ENCODE measurements at places on chromosomes 4 and X.

DNA sequence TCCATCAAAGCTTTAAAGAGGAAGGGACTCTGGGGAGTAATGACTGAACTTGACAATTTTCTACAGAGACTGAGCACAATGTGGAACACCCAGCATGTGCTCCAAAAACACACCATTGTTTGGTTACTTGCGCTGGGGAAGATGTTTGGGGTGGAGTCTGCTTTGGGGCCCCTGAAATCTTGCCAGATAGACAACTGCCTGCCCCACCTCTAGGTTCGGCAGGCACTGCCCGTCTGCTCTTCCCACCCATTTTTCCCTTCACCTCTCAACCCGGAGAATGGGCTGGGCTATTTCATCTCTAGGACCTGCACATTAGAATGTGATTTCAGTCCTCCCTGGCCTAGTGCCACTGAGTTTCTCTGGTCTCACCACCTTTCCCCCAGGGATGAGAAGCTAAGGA, 41.9 kb downstream of the TSC22D3 start:
- H3K36me3 ChIP-seq, result no peaks in the 10 kb centered on the region
- H3K4me1 ChIP-seq, result peaks cover 26% of the 10 kb centered on the region
- H3K27me3 ChIP-seq, result no peaks in the 10 kb centered on the region
- DNase-seq, result no peak
- no peak overlapping the region for H3K4me3 ChIP-seq

- H3K27me3 ChIP-seq, result no peaks in the 10 kb centered on the region
- H3K4me1 ChIP-seq, result no peaks in the 10 kb centered on the region
- no peaks in the 10 kb centered on the region for H3K36me3 ChIP-seq
- H3K27ac ChIP-seq, result no peak overlapping the region
These were observed 171.6 kb downstream of the PCDH10 start for GRCh38 chr4:133320576-133321170.

- H3K27me3 ChIP-seq, result no peaks in the 10 kb centered on the region
- no peak for DNase-seq
- H3K36me3 ChIP-seq, result no peaks in the 10 kb centered on the region
- H3K4me3 ChIP-seq, result no peak overlapping the region
These were observed 590.5 kb upstream of the CT83 start for GRCh38 chrX:117053260-117053659.

DNA sequence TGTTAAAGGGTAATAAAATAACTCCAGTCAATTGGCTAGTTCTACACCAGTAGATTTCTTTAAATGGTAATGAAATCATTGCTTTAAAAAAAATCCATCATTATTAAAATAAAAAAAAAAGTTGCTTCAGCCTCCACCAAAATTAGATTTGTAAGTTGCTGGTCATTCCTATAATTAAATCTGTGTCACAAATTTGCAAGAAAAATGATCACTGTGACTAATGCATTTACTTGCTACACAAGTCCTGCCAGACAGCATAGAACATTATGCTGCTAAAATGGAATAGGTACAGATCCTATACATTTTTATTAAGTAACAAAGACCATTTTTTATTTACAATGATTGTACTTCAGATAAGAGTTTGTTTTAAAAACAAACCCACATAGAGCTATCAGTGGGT, 85.8 kb downstream of the SLC10A7 start:
- H3K4me1 ChIP-seq, result no peaks in the 10 kb centered on the region
- no peak for DNase-seq
- no peak overlapping the region for H3K27ac ChIP-seq
- H3K36me3 ChIP-seq, result no peaks in the 10 kb centered on the region
- H3K27me3 ChIP-seq, result no peaks in the 10 kb centered on the region

DNA sequence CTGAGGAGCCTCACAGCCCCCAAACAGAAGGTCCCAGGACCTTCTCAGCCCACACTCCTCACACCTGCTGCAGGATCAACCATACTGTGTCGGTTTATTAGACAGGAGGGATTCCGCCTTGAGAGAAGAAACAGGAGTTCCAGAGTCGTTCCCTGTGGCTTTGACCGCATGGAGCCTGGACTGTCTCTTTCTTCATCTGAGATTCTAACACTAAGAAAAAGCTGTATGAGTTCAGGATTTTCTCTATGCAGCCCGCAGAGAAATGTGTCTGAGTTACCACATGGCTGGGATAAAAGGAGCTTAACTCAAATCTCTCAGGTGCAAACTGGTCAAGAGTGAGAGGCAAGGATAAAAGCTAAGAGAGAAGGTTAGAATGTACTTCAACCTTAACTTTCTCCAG, 126.7 kb downstream of the AFAP1 start:
- no peaks in the 10 kb centered on the region for H3K4me1 ChIP-seq
- no peaks in the 10 kb centered on the region for H3K27me3 ChIP-seq
- H3K4me3 ChIP-seq, result no peak overlapping the region

DNA sequence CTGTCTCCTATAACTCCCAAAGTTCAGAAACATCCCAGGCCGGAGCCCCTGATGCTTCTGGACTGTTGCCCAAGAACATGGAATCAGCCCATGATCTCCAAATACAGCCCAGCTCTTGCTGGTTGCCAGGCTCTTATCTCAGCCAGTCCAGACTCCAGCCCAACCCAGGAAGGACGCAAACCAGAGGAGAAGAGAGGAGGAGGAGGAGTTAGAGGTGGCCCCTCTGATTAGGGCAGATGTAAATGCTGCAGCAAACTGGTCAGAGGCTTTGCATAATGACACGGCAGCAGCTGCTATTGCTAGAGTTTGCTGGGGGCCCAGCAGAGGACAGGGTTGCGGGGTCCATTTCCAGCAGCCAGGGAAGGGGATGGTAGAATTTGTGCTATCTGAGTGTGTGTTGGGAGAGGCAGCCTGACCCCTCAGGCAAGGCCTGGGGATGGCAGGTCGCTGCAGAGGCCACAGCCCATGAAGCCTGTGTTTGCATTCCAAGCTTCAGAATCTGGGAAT, 4.2 kb upstream of the OTUD5 start:
- no peaks in the 10 kb centered on the region for H3K36me3 ChIP-seq
- H3K27me3 ChIP-seq, result no peaks in the 10 kb centered on the region
- no peaks in the 10 kb centered on the region for H3K4me1 ChIP-seq
- no peak for DNase-seq
- H3K4me3 ChIP-seq, result no peak overlapping the region

DNA sequence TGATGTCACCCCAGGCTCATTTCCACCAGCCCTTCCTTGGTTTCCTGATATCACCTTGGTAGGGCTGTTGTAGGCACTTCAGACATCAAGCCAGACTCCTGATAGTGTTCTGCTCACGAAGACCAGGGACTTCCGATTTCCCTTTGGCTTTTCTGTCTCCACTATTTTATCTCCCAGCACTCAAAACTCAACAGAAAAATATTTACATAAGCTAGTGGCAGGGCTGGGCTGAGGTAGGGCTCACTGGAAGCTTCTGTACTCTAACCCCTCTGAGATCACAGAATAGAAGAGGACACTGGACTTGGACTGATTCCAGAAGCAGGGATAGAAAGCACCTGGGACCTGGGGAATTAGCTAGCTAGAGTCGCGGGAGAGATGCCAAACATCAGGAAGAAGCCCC, 34.4 kb upstream of the EFNB1 start:
- DNase-seq, result no peak
- no peaks in the 10 kb centered on the region for H3K36me3 ChIP-seq
- H3K4me1 ChIP-seq, result no peaks in the 10 kb centered on the region

GRCh38 chrX:115226929-115227328, 7.0 kb downstream of the LRCH2 start:
- no peaks in the 10 kb centered on the region for H3K4me1 ChIP-seq
- H3K27me3 ChIP-seq, result no peaks in the 10 kb centered on the region
- no peak overlapping the region for H3K4me3 ChIP-seq
- H3K27ac ChIP-seq, result no peak overlapping the region
- no peak for DNase-seq
- H3K36me3 ChIP-seq, result no peaks in the 10 kb centered on the region
